ENCODE measurements at places on chromosomes 1 and 21.

DNA sequence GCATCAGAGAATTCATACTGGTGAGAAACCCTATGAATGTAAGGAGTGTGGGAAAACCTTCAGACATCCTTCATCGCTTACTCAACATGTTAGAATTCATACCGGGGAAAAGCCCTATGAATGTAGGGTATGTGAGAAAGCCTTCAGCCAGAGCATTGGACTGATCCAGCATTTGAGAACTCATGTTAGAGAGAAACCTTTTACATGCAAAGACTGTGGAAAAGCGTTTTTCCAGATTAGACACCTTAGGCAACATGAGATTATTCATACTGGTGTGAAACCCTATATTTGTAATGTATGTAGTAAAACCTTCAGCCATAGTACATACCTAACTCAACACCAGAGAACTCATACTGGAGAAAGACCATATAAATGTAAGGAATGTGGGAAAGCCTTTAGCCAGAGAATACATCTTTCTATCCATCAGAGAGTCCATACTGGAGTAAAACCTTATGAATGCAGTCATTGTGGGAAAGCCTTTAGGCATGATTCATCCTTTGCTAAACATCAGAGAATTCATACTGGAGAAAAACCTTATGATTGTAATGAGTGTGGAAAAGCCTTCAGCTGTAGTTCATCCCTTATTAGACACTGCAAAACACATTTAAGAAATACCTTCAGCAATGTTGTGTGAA lies 12.8 kb downstream of the ZFP69B start:
- peak; percentile 25 for DNase-seq

- peak; percentile 19 for DNase-seq
Observed at GRCh38 chr1:115210302-115210711, 121.0 kb upstream of the TSPAN2 start.

GRCh38 chr1:1371364-1371745 lies 3.7 kb downstream of the AURKAIP1 start:
- DNase-seq = no peak

GRCh38 chr1:61851849-61852669 lies 109.8 kb downstream of the PATJ start:
- peak; percentile 88 for DNase-seq

DNA sequence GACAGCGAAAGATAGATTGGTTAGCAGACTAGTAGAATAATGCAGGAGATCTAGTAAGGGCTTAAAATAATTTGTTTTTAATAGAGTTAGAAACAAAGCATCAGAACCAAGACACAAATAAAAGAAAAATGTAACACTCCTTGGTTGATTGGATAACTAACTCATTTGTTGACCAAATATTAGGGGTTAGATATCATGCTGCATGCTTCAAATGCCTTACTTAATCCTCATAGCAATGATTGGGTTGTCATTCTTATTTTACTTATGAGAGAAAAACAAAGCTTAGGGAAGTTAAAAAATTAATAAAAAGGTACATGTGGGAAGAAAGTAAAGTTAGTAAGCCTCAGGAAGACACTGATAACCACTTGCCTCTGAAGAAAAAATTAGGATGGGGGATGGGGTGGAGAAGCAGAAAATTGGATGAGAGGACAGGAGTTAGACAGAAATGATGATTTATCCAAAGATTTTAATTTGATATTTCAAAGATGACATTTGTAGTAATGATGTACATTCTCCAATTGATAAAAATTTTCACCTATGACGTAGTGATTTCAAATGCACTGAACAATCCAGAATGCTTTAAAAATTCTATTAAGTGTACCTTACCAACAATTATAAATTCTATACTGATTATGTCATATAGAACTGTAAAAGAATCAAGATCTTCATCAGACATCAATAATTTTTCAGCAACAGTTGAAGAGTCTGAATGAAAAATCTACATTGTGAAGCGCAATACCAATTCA lies 374.7 kb downstream of the COL11A1 start:
- DNase-seq = peak; percentile 12

DNA sequence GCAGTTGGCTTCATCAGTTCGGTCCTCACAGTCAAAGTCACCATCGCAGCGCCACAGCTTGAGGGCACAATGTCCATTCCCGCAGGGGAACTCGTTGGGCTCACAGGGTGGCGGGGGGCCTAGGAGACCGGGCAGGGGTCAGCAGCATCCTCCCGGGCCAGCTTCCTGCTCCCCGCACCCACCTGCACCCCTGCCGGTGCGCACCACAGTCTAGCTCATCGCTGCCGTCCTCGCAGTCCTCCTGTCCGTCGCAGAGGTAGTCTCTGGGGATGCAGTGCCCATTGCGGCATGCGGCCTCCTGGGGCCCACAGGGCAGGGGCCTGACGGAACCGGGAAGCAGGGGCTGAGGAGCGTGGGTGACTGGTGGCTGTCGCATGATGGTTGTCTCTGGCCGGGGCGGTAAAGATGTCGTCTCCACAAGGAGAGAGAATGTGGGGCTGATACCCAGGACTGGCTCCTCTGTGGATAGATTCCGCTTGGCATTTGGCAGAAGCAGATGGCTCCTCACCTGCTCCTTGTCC lies 49.8 kb downstream of the HSPG2 start:
- no peak for DNase-seq

DNA sequence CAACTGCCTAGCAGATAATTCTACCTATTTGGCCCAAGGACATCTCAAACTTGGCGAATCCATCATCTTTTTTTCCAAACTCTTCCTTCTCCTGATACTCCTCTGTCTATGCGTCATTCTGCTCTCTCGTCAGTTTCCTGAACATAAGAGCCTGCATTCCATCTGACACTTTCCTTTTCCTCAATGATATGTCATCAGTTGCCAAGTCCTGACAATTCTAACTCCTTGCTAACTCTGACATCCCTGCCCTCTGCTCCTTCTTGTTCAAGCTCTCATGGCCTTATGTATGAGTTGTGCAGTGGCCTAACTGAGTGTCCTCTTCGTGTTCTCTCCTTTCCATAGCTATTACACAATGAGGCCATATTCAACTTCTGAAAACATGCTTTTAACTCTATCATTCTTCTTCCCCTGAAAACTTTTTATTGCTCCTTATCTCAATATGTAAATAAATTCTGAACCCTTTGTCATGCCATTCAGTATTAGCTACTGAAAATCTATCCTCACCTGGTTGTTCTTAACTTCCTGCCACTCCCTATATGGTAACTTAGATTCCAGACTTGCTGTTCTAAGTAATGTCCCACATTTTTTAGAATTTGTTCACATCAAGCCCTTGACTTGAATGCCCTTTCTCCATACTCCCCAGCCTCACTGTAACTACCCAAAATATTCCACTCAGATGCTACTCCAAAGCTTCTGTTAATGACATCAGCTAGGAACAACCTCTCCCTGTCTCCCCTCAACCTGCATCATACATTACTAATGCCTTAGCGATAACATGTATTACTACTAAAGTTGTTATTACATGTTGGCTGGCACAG lies 11.5 kb downstream of the PALMD start:
- peak; percentile 85 for DNase-seq

- peak; percentile 8 for DNase-seq
Observed at GRCh38 chr1:19086176-19086875, 123.7 kb downstream of the UBR4 start.

DNA sequence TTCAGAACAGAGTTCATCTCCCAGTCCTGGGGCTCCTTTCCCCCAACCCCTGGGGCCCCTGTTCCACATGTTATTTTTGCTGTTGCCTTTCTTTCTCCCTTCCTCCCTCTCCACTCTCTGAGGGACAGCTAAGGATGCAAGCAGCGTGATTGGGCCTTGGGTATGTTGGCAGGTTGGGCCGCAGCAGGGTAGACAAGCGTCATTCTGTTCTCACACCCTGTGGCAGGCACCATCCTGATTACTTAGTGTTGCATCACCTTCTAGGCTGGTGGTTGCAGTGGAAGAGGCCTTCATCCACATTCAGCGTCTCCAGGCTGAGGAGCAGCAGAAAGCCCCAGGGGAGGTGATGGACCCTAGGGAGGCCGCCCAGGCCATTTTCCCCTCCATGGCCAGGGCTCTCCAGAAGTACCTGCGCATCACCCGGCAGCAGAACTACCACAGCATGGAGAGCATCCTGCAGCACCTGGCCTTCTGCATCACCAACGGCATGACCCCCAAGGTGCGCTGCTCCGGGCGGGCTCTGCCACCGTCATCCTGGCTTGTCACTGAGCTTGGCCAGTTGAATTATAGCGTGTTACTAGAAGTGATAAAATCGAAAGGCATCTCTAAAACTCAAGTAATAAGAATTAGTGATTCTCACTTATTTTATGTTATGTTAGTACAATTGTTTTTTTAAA lies 43.4 kb downstream of the VANGL1 start:
- DNase-seq = no peak

GRCh38 chr1:111705841-111706240 lies 33.4 kb downstream of the INKA2 start:
- no peak for DNase-seq

DNA sequence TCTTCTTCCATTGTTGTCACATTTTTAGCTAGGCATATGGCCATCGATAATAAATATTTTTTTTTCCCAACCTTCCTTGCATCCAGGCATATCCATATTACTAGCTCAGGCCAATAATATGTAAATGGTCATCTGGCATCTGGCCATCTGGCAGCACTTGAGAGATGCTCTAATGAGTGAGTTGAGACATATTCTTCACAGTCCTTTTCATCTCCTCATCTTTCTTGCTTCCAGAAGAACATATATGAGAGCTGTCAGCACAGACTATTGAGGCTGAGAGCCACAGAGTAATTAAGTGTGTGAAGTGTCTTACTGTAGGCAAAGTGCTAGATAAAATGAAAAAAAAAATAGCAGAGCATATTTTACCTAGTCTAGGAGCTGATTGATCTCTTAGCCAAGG lies 628.4 kb upstream of the TMPRSS15 start:
- no peak for DNase-seq

DNA sequence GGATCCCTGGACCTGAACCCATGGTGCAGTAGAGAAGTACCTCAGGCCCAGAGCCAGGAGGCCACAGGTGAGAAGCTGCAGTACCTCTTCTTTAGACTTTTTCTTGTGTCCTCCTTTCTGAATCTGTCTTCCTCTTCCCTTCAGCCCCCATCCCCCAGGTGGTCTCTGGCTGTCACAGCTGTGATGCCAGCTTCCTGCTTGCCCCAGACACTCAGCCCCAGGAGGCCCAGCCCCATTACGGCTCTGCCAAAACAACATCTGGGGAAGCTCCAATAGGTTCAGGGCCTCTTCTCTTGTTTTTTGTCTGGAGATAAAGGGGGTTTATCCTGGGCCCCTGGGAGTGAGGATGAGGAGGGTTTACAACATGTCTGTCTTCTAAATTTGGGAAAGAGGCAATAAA lies 9.5 kb upstream of the BTG2 start:
- no peak for DNase-seq

DNA sequence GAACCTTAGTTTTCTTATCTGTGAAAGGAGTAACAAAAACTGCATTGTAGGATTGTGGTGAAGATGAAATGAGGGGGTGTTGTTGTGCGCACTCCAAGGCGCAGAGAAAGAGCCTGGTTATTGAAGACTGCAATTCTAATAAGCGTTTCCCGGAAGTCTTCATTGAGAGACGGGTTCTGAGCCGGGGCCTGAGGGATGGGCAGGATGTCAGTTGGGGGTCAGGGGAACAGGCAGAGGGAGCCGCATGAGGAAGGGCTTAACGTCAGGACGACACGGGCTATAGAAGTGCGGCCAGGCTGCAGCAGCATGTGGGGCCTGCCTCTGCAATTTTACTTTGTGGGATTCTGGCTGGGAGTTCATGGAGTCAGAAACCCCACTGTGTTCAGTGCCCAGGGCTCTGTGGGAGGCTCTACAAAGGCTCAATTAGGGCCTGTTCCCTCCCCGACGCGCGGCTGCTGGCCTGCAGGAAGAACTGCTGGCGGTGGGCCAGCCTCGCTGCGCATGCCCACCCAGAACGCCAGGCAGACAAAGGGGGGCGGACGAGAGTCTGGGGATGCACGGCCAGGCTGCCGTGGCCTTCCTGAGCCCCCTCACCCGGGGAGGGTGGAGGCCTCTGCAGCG lies 20.7 kb downstream of the TRIM62 start:
- peak; percentile 68 for DNase-seq

- DNase-seq = no peak
Observed at GRCh38 chr1:15110867-15111230, 42.7 kb upstream of the TMEM51 start.

DNA sequence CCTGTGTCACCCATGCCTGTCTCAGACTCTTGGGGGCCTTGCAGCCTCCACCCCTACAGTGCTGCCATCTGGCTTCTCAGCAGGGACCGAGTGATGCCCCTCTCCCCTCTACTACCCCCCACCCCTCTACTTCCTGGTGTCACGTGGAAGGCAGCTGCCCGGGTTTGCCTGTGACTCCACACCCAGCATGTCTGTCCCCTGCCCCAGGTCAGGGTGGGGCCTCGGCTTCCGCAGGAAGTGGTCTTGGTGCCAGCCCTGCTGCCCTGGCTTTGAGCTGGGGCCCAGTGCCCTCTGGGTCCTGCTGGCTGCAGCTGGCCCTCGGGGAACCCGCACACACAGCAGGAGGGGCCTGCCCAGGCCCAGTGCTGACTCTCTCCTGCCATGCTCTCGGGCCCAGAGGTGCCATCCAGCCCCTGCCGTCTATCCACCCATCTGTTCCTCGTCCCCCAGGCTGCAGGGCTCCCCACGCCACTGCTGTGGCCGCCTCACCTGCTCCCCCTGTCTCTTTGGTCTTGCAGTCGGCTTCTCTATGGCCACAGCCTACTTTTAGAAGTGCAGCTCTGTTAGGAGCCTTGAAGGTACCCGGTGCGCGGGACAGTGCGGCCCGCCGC lies 24.0 kb downstream of the PLCH2 start:
- DNase-seq = no peak

DNA sequence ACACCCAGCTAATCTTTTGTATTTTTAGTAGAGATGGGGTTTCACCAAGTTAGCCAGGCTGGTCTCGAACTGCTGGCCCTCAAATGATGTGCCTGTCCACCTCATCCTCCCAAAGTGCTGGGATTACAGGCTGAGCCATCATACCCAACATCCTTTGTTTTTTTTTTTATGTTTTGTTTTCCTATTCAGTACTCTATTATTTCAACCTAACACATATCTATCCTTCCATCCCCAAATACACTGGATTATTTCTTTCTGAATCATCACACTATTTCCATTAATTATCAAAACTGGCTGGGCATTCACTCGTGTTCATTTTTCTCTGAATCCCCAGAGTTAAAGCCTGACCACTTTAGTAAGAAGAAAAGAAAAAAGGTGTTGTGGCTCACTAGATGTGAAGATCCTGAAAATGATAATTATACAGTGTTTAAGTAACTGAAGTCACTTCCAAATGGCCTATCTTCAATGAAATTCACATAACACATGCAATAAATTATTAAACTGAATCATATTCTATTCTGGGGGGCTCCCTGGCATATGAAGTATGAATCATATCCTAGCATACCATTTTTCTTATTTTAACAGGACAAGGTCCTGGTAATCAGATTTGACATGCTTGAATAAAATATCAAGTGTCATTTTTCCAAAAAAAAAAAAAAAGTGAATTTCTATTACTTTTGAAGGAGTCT lies 1754.2 kb downstream of the BRINP3 start:
- no peak for DNase-seq

GRCh38 chr1:44842862-44843655 lies at the start of gene PTCH2:
Gene PTCH2 (minus strand): TSS chr1:44843253. CDS start chr1:44842932, 321 bp downstream.
- peak; percentile 81 for DNase-seq

- DNase-seq = no peak
Observed at GRCh38 chr1:36349839-36350238, 26.4 kb upstream of the EVA1B start.

- peak; percentile 86 for DNase-seq
Observed at GRCh38 chr1:23867895-23868556, at the start of gene FUCA1. Gene FUCA1 (minus strand): TSS chr1:23868290. CDS start chr1:23868286, 4 bp downstream.

GRCh38 chr1:2556678-2557481 lies 709 bp downstream of the TNFRSF14 start:
- DNase-seq = no peak

GRCh38 chr21:46065914-46066551 lies 31.9 kb upstream of the COL6A2 start:
- no peak for DNase-seq

- peak; percentile 4 for DNase-seq
Observed at GRCh38 chr1:83064589-83065242, 934.2 kb downstream of the TTLL7 start.

All from cardiac fibroblast (primary cell).